ENCODE measurements at places on chromosomes 3 and 15.

- no peak for DNase-seq
Measured at GRCh38 chr15:31278061-31278445, 48.6 kb upstream of the KLF13 start.

- DNase-seq = no peak
Measured at GRCh38 chr15:55094136-55094535, 102.6 kb downstream of the RSL24D1 start.

DNA sequence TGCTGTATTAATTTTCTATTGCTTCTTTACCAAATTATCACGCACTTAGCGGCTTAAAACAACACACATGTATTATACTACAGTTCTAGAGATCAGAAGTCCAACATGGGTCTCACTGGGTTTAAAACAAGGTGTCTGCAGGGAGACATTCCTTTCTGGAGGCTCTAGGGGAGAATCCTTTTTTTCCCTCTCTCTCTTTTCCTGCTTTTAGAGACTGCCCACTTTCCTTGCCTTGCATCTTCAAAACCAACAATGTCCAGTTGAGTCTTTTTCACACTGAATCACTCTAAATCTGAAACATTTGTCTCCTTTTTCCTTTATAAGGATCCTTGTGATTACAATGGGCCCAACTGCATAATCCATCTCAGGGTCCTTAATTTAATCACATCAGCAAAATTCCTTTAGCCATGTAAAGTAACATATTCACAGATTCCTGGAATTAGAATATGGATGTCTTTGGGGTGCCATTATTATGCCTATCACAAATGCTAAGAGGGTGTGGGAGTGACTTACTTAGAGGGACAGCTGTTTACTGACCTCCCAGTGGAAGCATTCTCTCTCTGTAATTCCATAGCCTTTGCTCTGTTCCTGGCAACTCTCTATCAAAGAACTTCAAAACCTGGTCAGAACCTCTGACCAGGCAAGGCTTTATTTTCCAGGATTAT, 21.8 kb downstream of the CD200 start:
- DNase-seq = no peak

GRCh38 chr15:98150084-98150483, 189.6 kb downstream of the ARRDC4 start:
- no peak for DNase-seq

GRCh38 chr3:67739851-67740250, 85.4 kb upstream of the SUCLG2 start:
- peak; percentile 21 for DNase-seq

DNA sequence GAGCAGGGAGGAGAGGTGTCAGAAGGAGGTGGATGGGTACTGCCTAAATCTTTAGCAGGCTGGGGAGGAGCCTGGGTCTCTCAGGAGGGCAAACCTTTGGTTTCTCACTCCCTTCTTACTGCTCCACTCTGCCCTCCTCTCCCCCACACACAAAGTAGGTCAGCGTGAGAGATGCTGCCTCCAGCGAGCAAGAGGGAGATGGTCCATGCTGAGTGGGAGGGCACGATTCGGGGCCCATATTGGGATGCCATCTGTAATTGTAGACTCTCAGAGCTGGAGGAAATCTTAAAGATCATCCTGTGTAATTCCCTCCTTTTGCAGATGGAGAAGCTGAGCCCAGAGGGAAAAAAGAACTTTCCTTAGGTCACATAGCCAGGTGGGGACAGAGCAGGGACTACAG, 34.2 kb upstream of the SYN2 start:
- DNase-seq = no peak

- DNase-seq = no peak
Measured at GRCh38 chr3:143396790-143397189, 277.2 kb downstream of the CHST2 start.

DNA sequence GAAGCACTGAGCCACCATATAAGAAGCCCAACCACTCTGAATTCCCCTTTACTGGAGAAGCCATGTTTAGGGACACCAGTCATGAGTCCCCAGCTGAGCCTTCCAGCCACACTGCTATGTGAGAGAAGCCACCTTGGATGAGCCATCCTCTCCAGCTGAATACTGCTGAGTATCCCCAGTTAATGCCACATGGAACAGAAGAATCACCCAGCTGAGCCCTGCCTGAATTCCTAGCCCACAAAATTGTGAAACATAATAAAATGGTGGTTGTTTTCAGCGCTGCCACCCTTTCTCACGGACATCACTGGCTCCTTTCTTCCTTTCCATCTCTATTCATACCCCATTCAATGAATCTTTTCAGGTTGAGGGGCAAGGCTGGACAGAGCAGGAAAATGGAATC, 22.1 kb upstream of the LYZL4 start:
- DNase-seq = no peak

GRCh38 chr3:105823149-105823867, 45.5 kb downstream of the CBLB start:
- peak; percentile 99 for DNase-seq

GRCh38 chr3:50316657-50317242, 5.8 kb downstream of the HYAL2 start:
- DNase-seq = peak; percentile 62

DNA sequence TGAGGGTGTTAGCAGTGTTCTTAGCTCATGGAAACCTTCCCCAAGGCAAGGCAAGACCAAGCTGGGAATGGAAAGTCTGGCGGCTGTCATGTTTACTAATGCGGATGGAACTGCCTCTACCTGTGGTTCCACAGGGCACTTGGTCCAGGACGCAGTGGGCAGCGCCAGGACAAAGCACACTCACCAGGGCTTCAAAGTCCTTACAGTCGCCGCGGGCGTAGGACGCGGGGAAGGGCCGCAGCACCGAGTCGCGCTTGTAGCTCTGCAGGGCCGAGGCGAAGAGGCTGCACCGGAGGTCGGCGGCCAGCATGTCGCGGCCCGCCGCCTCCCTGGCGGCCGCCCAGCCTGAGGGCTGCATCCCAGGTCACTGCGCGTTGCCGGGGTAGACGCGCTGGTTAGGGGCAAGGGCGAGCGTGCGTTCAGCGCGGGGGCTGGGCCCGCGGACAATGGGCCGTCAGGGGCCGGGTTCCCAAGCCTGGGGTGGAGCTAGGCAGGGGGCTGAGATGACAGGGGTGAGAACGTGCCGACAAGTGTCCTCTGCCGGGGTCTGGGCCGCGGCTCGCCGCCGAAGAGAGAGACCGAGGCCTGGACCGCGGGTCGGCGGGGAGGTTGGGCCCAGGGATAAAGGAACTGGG, 497 bp downstream of the PARP16 start:
- DNase-seq = peak; percentile 24

- DNase-seq = peak; percentile 97
Measured at GRCh38 chr3:126472277-126473006, 3.2 kb downstream of the ZXDC start.

- DNase-seq = no peak
Measured at GRCh38 chr3:60720736-60721135, 530.5 kb downstream of the FHIT start.

DNA sequence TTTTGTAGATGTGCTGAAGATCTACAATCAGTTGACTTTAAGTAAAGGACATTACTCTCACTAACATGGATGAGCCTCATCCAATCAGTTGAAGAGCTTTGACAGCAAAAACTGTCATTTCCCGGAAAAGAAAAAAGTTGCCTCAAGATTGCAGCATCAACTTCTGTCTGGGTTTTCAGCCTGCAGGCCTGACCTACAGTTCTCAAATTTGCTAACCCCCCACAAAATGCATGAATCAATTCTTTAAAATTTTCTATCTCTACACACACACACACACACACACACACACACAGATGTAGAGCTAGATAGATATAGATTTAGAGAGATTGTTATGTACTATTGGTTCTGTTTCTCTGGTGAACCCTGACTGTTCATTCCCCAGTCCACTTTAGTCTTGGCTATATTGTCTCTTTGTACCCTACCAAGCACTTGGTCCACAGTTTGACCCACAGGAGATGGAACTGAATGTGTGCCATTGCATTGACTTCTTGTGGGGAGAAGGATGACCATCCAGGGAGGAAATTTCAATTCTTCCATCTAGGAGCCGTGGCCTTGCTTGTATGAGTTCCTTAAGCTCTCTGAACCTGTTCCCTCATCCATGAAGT, 228.3 kb downstream of the CLSTN2 start:
- DNase-seq = no peak

GRCh38 chr3:168061332-168061996, 34.3 kb downstream of the GOLIM4 start:
- no peak for DNase-seq

- DNase-seq = no peak
Measured at GRCh38 chr3:29453284-29454001, 172.6 kb downstream of the RBMS3 start.

DNA sequence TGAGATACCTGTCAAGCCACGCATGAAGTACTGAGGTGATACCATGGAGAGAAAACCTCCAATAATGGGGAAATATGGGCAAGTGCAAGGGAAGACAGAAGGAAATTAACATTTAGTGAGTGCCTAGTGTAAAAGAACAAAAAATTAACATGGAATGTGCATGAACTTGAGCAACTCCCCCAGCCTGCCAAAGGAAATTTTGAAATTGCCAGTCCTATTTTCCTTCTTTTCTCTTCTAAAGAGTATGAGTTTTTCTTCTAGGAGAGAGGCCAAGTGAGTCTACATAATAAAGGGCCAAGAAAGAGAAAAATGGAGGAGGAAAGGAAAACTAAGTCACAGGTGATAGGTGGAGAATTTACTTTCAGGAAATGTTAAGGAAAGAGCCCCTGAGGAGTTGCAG, 602.4 kb upstream of the MDFIC2 start:
- no peak for DNase-seq

DNA sequence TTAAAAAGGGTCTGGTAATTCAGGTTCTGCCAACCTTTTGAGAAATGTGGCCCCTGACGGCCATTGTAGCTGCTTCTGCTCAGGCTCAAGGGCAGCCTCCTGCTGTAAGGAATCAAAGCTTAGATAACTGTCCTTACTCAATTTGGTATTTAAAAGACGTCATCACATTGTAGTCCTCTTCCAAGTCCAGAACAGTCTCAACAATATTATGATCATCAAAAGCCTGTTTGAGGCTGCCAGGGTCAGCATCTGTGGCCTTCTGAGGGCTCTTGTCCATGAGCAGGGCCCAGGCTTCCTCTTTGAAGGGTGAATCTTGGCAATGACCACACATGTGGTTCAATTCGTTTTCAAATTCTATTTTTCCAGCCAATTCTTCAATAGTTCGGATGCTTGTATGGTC, 6.0 kb downstream of the C3orf62 start:
- no peak for DNase-seq

DNA sequence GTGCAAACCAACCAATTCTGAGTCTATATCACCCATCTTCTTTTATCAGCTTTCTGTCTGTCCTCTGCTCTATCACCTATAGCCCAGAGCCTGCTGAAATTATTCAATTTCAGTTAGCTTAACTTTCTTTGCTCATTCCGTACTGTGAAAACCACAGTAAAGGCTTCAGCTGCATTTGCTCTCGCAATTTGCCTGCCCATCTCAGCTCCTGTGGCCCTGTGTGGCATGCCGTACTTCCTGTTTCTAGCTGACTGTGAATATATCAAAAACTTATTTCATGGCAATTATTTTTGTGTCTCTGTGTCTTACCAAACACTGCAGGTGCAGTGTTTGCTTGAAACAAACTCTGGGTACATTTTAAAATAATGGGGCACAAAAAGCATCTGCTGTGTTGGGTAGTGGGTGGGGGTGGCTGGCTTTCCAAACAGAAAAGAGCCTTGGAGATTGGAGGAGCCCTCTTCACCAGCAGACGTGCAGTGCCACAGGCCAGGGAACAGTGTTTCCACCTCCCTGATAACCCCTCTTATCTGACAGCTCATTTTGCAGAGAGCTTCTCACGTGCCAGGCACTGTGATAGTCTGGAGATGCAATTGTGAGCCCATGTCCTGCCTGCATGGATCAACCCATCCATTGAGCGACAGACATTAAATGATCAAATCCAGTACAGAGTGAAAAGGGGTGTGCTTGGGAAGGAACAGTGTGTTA, 45.2 kb downstream of the GASK1A start:
- DNase-seq = no peak

- no peak for DNase-seq
Measured at GRCh38 chr3:140599009-140599408, 78.9 kb upstream of the TRIM42 start.

DNA sequence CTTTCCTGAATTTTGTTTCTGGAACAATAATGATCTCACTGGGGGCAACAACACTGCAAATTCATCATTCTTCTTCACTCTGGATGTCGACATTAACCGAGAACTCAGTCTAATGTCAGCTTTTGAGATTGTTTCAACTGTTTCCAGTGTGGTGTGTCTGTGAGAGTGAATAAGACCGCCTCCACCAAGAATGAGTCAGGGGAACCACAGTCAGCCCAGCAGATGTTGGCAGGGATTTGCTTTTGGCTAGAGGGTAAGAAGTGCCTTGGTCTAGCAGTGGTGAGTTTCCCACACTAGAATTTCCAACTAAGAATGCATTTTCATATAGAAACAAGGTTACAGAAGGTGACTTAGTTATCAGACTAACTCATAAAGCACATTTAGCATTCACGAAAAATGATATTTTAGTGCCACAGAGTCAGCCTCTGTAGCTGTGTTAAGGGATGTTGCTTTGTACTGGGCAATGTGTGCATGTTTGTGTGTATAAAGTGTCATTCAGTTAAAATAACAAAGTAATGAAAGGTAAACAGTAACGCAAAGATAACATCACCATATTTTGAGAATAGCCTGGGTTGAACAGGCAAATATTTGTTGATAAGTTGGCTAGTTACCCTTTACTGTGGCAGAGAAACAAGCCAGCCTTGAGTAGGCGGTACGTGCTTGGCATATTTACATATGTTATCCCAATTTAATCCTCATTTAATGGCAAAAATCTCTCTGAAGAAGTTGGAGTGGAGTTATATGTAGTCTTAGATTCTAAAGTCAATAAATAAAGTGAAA, 33.8 kb downstream of the DRD3 start:
- DNase-seq = peak; percentile 97

DNA sequence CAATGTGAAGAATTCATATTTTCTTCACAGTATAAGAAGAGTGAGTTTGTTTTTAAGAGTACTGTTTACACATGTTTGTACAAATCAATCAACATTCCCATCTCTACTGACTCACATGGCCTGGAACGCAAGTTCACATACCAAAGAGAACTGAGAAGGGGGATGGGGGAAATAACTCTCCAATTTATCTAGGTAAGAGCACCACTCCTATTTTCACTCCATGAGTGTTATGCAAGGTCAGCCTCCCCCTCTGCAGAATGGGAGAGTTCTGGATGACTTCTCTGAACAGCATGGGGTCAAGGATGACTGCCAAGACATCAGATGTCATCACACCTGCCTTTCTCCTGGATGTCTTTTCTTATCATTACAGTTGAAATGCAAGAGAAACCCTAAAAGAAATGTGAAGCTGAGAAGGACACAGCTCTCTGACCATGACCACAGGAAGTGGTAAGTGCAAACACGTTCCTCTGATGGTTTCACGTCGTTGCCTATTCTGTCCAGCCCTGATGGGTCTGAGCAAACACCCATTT, 95.2 kb downstream of the SEMA6D start:
- peak; percentile 87 for DNase-seq

GRCh38 chr15:64739156-64739555, 36.2 kb downstream of the RBPMS2 start:
- peak; percentile 15 for DNase-seq

- DNase-seq = no peak
Measured at GRCh38 chr15:50181969-50182218, at the start of gene SLC27A2. Gene SLC27A2, plus strand, starts transcription at chr15:50182196. Its CDS starts 232 bp downstream, at chr15:50182428.

Data from iris pigment epithelial cell (primary cell).